ENCODE measurements at places on chromosomes 12 and 14. TPM values are rescaled to one million over a fixed set of nuclear protein-coding genes. Genes with fewer than 3 reads are reported as not detected.

- no peak for DNase-seq
These were observed 3.8 kb upstream of the SIVA1 start for GRCh38 chr14:104749111-104749649.

The POMT2 gene
- polyA plus RNA-seq: 1.1 TPM

- no peak for DNase-seq
These were observed 8.5 kb downstream of the C1S start for GRCh38 chr12:7068994-7069346.

GRCh38 chr14:24694680-24695079, 60.7 kb upstream of the GZMB start:
- no peak for DNase-seq

DNA sequence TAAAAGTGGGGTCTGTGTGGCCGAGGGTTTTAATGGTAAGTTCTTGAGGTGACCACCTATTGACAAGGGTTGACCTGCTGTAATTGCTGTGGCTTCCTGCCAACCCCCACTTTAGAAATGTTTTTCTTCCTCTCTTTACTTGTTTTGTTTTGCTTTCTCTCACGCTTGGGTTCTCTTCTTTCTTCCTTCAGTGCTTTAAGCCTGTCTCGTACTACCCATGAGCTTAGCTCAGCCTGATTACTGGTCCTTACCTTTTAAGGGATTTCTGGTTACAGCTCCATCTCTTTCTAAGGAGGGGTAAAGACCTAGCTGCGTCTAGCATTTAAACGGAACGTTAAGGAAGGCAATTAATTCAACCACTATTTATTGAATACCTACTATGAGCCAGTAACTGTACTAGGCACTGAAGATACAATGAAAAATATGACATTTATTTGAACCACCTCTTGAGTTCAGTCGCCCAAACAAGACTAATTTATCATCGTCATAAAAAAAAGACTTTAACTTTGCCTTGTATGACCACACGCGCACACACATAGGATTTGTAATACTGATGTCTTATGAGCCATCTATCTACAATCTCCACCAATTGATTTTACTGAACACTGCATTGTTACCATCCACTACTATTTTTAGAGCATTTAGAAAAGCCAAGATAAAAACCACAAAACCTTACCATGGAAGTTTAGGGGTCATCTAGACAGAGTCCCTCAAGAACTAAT, 888 bp upstream of the PPP1R12A start:
- no peak for DNase-seq

The C12orf50 gene
- polyA plus RNA-seq: not detected

DNA sequence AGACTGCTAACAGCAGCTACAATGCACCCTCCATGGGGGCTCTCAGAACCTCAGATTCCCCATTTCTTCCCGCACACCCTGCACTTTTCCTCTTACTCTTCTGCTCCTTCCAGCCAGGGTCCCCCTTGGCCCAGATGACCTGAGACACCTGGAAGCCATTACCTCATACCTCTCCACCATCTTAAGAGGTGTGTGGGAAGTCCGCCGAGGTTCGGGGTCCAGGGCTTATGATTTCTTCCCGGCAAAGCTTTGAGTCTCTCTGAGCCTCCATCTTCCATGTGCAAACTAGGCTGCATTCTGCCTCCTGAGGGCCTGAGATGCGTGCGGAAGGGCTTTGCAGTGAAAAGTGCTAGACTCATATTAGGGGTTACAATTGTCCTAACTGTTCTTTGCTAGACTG, 5.3 kb downstream of the GSC start:
- DNase-seq: no peak

DNA sequence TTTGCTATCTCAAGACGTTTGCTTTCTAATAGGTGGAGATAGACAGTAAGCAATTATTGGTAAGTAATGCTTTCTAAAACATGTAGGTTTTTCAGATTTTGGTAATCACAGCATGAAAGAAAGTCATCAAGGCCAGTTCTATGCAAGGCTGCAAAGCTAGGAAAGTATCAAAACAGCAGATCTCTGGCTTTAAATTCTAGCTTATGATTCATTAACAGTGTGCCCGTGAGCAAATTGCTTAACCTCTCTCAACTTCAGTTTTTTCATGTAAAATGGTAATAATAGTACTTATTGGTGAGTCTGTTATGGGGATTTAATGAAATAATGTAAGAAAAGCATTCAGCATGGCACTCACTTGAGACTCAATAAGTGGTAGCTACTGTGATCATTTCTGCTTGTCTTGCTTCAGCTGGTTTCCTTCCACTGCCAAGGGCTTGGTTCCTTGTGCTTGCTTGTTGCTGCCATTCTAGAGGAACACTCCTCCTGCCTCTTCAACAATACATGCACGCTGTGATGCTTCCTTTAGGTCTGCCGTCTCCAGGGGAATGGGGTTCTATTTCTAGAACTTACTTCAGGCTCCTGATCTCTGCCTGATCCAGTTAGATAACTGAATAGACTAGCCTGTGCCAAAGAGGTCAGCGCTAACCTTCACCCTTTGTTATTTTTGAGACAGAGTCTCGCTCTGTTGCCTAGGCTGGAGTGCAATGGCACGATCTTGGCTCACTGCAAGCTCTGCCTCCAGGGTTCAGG, 88.4 kb downstream of the CAND1 start:
- DNase-seq: no peak

- DNase-seq: no peak
These were observed 74.5 kb upstream of the DYNC1H1 start for GRCh38 chr14:101889898-101890297.

DNA sequence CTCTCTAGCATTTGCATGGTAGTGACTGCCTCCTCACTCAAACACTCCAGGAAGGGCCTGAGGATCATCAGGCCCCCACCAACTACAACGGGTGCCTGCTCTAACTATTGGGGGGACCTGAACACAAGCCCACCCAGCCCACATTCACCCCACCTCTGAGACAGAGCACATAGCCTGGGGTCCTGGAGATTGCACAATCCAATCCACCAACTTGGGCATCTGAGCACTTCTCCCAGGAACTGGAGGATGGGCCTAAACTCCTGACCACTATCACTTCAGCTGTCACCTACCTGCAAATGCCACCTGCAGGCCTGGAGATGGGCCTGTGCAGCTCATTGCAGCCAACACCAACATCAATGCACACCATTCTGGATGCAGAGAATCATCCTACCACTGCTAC, 66.6 kb downstream of the TMTC3 start:
- no peak for DNase-seq

The GUCY2C gene
- not detected for polyA plus RNA-seq

DNA sequence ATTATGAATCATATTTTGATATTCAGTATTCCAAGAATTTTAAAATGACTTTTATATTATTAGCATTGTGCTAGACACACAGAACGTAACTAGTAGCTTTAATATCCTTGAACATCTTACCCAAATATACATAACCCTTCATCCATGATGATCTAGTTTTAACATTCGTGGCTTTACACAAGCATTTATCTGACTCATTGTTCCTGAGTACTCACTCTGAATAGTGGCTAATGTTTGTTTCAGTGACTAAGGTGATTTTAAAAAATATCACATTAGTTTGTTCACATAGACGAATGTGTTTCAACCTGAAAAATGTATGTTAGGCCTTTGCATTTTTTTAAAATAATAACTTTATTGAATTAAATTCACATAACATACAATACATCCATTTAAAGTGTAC, 80.0 kb upstream of the PTPRQ start:
- no peak for DNase-seq

DNA sequence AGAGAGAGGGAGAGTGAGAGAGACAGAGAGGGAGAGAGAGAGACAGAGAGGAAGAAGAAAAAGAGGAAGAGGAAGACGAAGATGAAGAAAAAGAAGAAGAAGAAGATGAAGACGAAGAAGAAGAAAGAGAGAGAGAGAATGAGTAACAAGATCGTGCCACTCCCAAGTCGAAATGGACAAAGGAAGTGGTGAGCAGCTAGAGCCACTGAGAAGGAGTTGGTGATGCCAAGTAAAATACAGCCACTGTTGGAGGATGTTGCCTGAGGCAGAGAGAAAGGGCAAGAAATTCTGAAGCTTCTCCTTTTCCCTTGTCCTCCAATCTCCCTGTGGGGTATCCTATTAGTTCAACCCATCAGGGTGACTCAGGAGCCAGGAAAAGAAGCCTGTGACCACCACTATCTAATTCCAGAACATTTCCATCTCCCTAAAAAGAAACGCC, 12.5 kb upstream of the ANAPC5 start:
- DNase-seq: no peak

- no peak for DNase-seq
These were observed 99.3 kb upstream of the IFNG-AS1 start for GRCh38 chr12:67889931-67890330.

DNA sequence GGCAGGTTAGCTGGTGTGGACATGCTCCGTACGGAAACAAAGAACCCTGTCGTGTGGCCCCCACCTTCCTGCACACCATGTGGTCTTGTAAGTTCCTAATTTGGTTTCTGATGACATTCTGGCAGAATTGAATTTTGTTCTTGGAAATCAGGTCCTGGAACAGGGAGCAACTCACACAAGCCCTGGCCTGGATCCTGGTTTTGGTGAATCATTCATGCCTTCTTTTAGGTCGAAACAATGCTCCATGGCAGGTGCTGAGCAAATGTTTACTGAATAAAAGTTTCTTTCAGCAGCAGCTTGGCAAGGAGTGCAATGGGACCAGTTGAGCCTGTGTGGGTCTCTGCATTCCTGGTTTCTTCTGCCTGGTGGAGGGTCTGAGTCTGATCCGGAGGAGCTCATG, 978.4 kb downstream of the BCL11B start:
- DNase-seq: no peak

DNA sequence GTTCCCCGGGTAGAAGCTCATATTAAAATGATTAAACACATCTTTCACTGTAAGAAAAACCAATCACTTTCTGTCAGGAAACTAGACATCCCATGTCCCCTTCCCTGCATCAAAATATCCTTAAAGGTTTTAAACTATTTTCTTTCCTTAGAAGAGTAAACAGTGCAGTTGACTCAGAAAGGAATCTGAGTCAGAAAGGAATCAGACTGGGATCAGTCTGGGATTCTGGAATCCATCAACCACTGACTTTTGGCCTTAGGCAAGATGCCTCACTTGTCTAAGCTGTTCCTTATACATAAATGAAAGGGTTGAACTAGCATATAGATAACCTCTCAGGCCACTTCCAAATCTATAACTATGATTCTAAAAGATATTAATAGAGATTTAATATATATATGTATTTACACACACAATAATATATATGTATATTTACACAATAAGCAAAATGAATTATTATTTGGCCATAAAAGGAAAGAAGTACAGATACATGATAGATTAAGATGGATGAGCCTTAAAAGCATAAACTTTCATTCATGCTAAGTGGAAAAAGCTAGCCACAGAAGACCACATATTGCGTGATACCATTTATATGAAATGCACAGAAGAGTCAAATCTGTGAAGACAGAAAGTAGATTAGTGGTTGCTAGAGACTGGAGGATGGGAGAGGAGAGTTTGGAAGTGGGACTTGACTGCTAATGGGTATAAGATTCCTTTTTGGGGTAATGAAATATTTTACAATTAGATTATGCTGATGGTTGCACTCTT, 114.4 kb downstream of the SLC38A1 start:
- no peak for DNase-seq

- no peak for DNase-seq
These were observed 123.6 kb downstream of the SCN8A start for GRCh38 chr12:51714666-51715065.

- no peak for DNase-seq
These were observed 4.9 kb upstream of the DCAF4 start for GRCh38 chr14:72921396-72921795.

DNA sequence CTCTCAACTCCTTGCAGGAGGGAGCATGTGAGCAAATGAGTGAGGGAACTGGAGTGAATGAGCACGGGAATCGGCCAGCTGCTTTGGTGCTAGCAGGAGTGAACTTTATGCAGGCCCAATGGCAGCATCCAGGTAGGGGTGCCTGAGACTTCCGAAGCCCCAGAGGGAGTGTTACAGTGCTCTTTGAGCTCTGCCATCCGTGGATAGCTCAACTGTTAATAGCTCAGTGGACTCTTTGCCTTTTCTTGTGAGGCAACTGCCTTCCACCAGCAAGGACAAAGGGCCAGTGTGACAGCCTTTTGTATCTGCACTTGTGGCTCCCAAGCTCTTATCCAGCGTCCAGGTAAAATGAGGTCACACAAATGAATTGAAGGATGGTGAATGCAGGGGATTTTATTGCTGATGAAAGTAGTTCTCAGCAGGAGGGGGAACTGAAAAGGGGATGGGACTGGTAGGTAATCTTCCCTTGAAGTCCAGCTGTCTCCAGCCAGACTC, 12.9 kb downstream of the CREBL2 start:
- no peak for DNase-seq

The KRT77 gene
- polyA plus RNA-seq: not detected

The GPX2 gene
- polyA plus RNA-seq: not detected

The GLI1 gene
- not detected for polyA plus RNA-seq

DNA sequence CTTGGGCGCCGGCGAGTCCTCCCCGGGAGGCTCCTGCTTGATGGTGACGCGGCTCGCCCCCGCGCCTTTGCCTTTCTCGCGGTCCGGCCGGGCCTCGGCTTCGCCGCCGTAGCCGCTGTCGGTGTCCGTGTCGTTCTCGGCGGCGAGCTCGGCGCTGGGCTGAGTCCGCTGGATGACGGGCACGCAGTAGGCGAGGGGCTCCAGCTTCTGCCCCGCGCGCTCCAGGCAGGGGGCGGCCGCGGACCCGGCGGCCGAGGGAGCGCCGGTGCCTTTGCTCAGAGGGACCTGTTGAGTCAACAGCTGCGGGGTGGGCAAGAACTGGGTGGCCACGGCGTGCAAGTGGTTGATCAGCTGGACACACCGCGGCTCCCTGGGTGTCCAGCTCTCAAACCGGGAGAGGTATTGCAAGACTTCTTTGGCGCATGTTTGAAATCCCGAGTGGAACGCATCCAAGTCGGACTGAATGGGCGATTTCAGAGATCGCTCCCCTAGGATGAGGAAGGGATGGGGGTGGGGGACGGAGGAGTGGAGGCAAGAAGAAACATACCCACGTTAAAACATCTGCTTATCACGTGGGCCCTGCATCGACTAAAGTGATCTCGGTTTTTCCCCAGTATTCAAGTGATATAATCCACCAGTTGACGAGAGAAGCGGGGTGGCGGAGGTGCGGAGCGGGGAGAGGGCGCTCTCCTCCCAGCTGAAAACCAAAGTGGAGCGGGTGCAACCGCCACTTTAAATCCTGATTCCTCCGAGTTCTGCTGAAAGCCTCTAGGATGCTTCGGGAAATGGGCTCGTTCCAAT, 2.0 kb downstream of the BHLHE41 start:
- DNase-seq: no peak

DNA sequence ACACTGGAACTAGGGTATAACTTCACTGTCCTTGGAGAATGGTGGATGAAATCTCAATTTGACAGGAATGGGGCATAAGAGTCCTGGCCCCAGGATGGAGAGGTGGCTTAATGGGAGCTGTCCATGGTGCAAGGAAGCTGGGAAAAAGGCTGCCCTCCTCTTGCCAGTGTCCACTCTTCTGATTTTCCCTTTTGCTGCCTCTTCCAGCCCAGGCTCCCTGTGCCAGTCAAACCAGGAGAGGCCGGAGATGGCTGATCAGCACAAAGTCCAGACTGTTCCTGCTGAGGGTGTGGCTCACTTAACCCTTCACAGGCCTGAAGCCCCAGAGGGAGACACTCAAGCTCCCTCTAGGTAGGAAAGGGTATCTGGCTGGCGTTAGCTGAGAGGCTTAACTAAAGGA, at the start of gene MYO1A:
Gene MYO1A (minus strand): TSS at position 240 of the 400 bp plus-strand sequence. CDS start 1,806 bp downstream, outside the sequence.
- DNase-seq: no peak

The PLEKHG7 gene
- 0.16 TPM for polyA plus RNA-seq

The DNAH10 gene
- not detected for polyA plus RNA-seq
